Esophagus squamous epithelium (tissue), 5 donors: ENCODE measurements at places on chromosomes 11 and 22. TPM values are rescaled to one million over a fixed set of nuclear protein-coding genes. Genes with fewer than 3 reads are reported as not detected.

DNA sequence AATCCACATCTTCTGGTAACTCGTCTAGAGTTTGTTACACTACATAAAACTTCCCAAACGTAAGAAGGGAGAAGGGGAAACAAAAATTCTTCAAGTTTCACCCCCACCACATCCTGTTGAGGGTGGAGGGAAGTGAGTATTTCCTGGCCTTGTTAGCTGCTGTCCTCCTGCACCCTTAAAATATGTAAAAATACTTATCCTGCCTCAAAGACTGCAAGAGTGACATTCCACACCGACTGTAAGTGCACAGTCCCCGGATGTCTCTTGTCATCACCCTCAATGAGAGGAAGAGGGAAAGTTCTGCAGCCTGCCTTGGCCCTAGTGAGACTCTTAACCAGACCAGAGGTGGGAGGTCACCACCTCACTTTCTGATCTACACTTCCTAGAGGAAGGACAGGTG is 3.3 kb downstream of the TMEM121B start:
- DNase-seq = no peak

- DNase-seq = no peak
Measured at GRCh38 chr11:64409278-64409677, 50.3 kb downstream of the RPS6KA4 start.

- DNase-seq = no peak
Measured at GRCh38 chr11:114949614-114950351, 271.5 kb downstream of the NXPE2 start.

DNA sequence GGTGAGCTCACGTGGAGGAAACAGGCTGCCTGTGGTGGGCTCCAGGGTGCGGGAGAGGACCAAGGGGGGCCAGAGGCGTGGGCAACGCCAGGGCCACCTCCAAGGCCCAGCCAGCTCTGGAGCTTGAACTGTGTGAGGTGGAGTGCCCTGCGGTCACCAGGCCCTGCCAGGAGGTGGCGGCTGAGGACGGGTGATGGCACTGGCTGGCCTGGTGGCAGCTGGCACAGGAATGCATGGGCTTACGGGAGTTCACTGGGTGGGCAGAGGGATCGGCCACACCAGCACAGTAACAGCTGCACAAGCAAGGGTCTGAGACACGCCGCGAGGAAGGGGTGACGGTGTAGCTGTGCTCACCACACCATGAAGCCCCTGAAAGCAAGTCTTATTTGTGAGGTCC is 15.8 kb downstream of the TOLLIP start:
- no peak for DNase-seq

DNA sequence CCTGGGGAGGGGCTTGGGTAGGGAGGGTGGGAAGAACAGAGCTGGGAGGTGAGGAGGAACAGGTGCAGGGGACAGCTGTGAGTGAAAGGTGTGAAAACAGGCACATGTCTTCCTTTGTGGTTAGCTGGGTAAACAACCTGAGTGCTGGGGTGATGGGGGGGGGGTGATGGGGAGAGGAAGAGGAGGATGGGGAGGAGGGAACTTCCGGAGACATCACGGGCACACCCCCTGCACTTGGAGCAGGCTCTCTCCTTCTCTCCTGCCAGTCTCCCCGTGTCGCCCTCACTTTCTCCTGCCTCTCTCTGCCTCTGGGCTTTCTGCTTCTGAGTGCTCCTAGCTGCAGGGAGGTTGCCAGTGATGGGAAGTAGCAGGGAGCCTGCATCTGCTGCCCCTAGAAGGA is 8.8 kb downstream of the CXCR5 start:
- DNase-seq = no peak

DNA sequence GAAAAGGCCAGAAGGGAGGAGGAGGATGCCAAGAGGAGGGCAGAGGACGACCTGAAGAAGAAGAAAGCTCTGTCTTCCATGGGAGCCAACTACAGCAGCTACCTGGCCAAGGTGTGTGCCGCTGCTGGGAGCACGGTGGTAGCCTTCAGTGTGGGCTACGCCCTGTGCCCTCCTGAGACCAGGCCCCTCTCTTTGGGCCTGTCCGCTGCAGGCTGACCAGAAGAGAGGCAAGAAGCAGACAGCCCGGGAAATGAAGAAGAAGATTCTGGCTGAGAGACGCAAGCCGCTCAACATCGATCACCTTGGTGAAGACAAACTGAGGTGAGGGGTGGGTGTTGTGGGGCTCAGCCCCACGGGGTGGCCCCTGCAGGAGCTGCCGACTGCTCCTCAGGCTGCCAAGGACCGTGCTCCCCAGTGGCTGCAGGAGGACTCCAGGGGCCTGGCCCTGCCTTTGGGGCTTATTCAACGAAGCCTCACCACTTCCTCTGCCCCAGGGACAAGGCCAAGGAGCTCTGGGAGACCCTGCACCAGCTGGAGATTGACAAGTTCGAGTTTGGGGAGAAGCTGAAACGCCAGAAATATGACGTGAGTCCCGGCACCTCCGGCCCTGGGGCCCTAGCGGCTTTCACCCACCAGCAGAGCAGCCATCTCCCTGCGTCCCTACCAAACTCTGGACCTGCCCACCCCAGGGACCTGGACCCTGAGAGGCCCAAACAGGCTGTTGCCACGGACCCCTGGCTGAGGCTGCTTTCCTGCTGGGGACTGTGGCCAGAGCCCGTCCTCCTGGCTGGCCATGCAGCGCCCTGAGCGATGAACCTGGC is 12.6 kb upstream of the MRPL23 start:
- no peak for DNase-seq

Gene OR8D1
- total RNA-seq = not detected

Gene ACCS
- 3.4 TPM for total RNA-seq

GRCh38 chr11:45045683-45046471 is 95.2 kb upstream of the TP53I11 start:
- no peak for DNase-seq

Gene PIWIL4
- 1.00 TPM for total RNA-seq
